Endodermal cell (in vitro differentiated cells): ENCODE measurements at places on chromosomes 6 and 20. TPM values are rescaled to one million over a fixed set of nuclear protein-coding genes. Genes with fewer than 3 reads are reported as not detected.

SLC52A3 gene
- 2.1 and 3.1 TPM in 2 replicates for total RNA-seq

MEI4 gene
- total RNA-seq = 0.45 and 0.62 TPM in 2 replicates

GNRH2 gene
- total RNA-seq = 0.86 and 2.5 TPM in 2 replicates

RBPJL gene
- not detected in 2 replicates for total RNA-seq

METTL24 gene
- 1.3 to 2.0 TPM (median 1.9 TPM) in 3 replicates for total RNA-seq

PDRG1 gene
- 23.9 and 24.4 TPM in 2 replicates for total RNA-seq

DNA sequence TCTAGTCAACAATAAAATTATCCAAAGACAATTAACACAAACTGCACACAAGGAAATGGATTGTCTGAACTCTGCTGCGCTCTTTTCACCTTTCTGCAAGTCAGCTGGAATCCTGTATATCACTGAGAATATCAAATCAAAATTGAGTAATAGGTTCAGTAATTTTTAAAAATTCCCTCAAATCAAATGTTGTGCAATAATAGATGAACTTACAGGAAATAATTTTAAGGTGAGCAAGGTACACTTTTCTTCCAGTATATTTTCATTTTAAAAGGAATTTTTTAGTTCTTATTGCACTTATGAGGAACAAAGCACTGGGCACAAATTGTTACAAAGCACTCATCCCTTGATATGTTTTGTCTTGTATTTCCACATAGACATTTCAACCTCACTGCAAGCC is 1.2 kb downstream of the SAYSD1 start:
- DNase-seq = no peak

DNA sequence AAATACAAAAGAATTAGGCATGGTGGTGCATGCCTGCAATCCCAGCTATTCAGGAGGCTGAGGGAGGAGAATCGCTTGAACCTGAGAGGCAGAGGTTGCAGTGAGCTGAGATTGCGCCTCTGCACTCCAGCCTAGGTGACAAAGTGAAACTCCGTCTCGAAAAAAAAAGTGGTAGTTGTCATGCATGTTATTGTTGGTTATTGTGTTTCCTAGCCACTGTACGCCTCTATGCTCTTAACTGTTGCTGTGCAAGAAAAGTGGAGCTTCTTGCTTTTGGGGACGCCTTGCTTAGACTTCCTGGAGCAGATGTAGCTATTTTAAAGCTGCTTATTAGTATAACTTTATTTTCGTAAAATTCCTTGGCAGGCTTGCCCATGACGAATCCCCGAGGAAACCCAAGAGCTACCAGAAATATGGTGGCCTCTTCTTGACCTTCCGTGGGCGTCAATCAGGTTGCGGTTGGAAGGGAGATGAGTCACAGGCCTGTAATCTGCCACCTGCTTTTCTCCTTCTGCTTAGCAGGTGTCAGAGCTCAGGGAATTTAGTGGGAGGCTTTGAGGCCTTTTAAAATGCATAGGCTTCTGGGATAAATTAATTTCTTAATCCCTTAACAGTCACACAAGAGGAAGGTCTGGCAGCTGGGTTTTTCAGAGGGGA is 17.3 kb downstream of the GABRR2 start:
- DNase-seq = no peak

DNA sequence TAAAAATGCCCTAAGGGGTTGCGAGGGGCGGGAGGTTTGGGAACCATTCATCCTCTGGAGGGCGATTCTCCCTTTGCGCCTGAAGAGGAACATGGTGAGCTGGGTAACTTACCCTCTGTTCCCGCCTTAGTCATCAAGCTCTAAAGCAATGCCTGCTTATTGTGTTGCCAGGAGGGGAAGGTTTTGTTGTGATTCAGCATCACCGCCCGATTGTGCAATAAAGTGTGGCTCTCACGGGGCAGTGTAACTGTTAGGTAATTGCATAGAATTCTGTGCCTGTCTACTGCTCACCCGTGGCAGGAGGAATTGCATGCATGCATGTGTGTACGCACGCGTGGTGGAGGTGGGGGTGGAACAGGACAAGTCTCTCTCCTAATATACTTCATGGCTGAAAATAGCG is 95.5 kb upstream of the AGPAT4 start:
- DNase-seq = peak; percentile 36

GRCh38 chr6:337805-338368 is 45.6 kb downstream of the DUSP22 start:
- no peak for DNase-seq

DNA sequence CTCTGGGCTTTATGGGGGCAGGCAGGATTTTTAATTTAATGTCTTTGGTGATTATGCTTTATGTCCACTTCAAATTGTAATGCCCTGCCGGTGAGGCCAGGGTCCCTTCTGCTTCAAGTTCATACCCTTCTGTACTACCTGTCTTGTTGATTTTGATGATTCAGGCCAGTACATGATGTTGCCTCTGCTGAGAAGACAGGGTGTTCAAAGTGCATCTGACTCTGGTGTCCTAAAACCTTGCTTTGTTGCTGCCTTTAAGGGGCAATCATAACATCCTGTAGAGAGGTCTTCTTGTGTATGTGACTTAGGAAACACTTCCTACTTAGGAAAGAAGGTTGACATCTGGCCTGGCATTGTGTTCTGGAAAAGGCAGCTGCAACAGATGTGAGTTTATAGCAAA is 113.2 kb downstream of the TMEM170B start:
- peak; percentile 50 for DNase-seq

GRCh38 chr6:3794092-3794491 is 42.6 kb upstream of the PXDC1 start:
- no peak for DNase-seq

DNA sequence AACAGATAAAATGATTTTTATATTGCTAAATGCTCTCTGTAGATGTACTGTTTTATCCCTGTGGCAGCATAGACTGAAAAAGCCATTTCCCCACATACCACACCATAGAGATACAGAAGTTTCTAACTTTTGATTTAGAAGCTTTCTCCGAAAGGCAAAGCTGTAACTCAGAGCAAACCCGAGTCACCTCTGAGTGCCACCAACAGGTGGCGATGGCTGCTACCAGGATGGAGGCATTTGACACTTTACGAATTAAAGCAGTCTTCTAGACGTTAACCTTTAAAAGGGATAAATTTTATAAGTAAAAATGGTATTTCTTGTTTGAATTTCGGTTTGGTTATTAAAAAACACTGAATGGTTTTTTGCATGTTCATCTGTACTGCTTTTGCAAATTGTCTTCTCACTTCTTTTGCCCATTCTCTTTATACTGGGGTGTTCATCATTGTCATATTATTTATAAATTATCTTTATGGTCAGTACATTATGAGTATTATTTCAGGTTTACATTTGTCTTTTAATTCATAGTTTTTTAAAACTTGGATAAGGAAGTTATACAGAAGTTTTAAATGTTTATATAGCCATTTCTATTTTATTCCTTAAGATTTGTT is 201.0 kb upstream of the CEP162 start:
- peak; percentile 87 for DNase-seq

GRCh38 chr20:58938078-58938477 is 43.0 kb upstream of the NELFCD start:
- DNase-seq = no peak

- no peak for DNase-seq
These were observed 73.1 kb upstream of the EZR start for GRCh38 chr6:158892266-158892665.

DNA sequence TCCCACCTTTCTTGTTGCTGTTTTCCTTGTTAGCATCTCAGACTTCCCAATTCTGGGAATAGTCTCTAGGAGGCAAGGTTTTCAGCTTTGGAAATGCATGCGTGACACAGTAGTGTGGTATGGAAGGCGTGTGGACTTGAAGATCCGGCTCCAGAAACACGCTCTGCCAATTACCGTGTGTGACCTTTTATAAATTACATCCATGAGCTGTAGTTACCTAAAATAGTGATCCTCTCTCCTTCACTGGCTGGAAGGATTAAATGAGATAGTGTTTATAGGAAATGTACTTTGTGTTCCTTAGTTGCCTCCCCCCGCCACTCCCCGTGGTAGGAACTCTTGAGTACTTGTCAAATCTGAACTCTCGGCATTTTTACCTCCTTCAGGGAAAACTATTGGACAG is 13.0 kb downstream of the E2F3 start:
- no peak for DNase-seq

- DNase-seq = no peak
These were observed 150.2 kb upstream of the PLN start for GRCh38 chr6:118397671-118398465.

DNA sequence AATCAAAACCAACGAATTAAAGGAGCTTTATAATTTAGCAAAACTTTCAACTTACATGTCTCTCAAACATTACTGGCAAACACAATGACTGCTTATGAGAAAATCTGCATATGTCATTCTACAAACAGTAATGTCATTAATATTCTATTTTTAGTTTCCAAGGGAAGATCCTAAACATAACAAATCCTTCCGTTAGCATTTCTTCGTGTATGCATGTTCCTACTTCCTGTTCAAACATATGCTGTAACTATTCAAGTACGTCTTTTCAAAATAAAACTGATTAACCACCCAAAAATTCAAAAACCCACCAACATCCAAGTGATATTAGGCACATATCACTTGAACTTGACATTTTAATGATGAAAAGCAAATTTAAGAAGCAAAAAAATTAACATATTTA is 131.3 kb downstream of the HACE1 start:
- no peak for DNase-seq

GRCh38 chr6:160198606-160199211 is 59.9 kb downstream of the SLC22A2 start:
- DNase-seq = no peak

GRCh38 chr6:10555625-10556309 is 34.6 kb downstream of the GCNT2 start:
- peak; percentile 88 for DNase-seq

DNA sequence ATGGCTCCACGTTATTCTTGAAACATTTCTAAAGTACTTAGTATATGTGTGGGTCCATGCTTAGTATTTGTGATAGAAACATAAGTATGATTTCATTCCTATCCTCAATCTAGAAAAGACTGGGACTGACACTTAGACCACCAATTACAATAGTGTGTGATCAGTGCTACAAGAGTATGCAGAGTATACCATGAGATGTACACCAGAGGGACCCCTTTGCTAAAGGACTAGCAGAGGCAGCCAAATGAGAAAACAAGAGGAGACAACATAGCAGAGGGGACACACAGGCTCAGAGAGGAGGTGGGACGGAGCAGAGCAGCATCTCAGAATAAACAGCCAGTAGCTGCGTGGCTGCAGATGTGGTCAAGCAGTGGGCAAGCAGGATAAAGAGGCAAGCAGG is 21.0 kb downstream of the RMND1 start:
- DNase-seq = no peak

DNA sequence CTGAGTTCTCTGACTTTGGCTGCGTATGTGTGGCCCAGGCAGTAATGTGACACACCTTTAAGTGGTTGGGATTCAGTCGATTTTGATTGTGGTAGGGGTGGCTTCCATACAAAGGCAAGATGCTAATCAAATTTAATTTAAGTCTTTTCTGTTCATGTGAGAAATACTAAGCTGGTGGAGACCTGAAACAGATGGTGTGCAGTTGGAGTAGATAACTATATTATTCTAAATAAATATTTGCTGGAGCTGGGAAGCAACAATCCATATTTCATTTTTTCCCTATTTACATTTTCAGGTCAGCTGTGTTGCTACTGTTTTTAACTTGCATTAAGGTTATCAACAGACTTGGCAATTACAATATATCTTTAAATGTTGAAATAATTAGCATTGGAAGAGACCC is 67.4 kb upstream of the C20orf144 start:
- no peak for DNase-seq

DNA sequence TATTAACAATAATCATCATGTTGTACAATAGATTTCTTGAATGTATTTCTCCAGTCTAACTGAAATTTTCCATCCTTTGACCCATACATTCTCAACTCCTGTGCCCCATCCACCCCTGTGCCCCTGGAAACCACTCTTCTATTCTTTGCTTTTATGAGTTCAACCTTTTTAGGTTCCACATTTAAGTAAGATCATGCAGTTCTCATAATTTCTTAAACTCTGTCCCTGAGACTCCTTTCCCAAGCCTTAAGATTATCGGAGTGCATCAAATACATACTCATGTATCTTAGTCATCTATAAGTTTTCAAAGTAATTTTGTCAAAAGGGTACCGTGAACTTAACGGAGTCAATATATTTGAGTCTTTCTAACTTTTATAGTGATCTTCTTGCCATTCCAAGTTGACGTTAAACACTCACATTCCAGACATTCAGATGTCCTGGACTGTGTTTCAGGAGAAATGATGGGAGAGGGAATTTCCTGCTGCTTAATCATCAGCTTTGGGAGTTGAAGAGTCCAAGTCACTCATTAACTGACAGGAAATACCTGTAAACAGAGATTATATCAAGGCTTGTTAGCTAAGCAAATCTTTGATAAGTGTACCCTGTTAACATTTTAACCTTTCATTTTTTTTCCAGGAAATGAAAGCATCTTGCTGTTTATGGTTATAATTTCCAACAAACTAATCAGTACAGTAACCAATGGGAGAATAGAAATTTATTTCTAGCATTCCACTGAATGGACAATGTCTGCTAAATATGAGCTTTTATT is 73.3 kb downstream of the ADGRG6 start:
- no peak for DNase-seq

GRCh38 chr6:152270301-152270925 is 366.7 kb downstream of the SYNE1 start:
- no peak for DNase-seq

DNA sequence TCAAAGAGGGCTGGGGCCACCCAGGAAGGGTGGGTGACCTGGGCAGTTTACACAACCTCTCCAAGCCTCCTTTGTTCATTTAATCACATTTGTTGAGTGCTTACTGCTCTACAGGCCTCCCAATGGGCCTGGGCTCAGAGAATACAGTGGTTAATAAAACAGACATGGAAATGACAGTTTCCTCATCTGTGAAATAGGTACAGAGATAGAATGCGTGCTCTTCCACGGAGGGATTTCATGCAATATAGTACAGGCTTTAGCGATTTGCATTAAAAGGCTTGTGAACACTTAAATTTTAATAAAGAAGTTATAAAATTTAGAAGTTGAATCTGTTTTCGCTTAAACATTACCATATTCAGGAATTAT is 802 bp upstream of the FERMT1 start:
- no peak for DNase-seq

DNA sequence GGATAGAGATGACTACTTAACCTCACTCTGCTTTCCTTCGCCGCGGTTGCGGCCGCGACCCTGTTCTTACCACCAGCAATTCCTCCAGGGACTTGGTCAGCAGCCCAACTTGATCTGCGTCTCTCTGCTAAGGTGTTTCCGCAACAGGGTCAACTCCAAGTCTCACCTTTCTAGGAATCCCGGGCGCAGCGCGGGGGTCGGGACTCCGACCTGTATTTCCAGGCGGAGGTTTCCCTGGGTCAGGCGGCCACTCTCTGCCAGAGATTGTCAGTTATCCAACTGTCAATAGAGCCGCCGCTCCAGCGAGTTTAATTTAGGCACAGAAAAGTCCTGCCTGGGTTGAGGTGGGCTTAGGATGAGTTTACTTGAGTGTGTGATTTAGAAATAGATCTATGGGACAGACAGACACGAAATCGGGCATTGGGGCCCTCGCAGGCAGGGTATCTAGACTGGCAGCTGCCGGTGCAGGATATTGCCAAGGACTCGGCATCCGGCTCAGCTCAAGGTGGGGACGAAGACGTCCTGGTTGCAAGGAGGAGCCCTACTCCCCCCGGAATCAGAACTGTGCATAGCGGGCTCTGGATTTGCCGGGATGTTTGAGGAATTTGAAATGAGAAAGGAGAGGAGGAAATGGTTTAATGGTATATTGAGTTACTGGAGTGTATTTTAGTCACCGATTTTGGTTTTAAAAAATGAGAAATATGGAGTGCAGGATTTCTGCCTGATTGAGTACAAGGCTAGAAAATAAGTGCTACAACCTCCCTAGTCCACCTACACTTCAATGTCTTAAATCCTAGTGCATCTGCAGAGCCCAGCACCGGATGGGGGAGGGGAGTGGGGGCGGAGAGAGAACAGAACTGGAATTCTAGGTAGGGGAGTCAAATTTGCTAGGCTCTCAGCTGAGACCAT is 23.7 kb downstream of the POM121L2 start:
- peak; percentile 88 for DNase-seq
